ENCODE measurements at places on chromosomes 11 and 22.

GRCh38 chr22:44409974-44410316 is 88.1 kb downstream of the RTL6 start:
- DNase-seq: no peak

DNA sequence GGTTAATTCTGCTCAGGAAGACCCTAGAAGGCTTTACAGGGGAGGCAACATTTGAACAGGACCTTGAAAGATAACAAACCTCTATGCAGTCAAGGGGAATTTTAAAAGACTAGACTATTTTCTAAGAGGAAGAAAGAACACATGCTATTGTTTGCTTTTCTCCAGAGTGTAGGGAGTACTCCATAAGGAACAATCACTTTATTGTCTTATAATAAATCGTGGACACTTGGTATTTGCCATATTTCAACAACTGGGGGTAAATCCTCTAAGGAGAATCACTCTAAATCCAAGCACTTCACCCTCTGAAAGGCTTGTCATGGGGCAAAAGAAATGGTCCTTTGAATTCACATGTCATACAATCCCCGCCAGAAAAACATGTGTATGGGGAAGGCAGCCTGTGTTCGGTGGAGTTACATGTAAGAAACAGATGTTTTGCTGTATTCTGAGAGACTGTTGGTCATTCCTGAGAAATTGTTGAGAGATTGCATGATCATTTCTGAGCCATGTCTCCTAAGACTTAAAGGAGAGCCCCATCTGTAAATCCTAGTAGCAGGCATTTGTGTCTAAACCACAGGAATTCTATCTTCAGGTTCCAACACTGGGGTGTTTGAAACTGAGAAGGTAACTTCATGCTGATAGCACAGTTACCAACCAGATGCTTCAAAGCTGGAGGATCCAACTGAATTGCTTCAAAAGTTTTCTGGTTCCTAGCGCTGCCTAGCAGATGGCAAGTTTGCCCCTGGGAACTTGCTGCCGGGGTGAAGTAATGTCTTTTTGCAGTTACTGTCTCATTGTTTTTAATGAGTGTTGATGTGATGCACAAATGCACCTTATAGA is 66.8 kb downstream of the FZD4 start:
- no peak for DNase-seq

DNA sequence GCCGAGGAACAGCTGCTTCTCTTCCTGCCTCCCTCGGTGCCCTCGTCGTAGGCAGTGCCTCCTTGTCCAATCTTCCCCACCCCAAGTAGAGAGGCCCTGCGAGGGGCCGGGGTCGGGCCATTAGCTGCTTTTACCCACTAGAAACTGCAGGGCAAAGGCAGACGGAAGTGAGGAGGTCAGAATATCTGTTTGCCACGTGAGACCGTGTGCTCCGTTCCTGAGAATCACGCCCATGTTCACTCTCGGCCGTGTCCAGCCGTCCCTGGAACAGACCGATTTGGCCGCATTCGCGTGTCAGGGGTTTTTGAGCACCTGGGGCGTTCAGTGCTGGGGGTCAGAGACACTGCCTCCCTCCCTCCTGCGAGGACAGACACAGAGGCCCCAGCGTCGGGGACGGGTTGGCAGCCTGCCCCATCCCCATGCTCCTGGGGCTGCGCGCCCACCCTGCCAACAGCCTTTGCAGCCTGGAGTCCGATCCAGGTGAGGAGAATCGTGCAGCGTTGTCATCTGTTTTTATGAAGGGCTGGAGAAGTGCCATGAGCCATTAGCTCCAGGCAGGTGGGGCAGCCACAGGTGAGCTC is 982.2 kb downstream of the BRD1 start:
- DNase-seq: no peak

DNA sequence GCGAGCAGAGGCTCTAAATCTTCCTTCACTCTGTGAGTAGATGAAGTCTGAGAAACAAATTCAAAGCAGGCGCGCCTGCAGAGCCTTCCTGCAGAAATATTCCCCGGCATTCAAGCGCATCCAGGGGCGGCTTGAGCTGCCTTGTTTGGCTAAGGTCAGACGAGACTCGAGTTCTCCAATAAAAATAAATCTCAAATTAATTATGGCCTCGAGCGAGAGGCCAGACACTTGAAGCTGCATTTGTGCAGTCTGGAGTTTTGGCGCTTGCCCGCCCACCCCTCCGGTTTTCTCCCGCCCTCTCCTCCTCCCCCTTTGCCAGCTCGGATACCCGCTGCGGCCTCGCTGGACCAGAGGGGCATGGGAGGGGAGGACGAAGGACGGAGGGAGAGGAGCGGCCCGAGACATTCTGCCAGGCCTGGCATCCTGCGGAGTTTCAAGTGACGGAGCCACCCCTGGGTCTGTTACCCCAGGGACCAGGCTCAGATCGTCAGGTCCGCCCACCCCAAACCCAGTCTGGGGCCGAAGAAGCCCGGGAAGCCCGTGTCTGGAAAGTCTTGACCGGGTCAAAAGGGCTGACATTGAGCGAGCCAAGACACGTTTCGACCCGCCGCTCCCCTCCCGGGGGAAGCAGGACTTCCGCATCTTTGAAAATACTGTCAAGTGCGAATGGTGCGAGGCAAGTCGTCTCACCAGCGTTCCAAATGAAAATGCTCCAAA is 3.8 kb upstream of the FLI1 start:
- DNase-seq: no peak
